ENCODE measurements at places on chromosomes 6 and 20.

DNA sequence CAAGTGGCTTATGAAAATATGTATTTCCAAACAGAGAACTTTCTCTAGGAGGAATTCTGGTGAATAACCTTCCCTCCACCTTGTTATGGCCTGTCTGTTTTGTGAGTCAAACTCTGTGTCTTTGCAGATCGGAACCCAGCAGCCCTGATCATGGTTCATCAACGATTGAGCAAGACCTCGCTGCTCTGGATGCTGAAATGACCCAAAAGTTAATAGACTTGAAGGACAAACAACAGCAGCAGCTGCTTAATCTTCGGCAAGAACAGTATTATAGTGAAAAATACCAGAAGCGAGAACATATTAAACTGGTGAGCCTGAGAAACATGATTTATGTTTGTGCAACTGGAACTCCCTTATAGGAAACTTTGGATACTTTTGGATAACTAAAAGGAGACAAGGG is 294.5 kb upstream of the PLCB4 start:
- DNase-seq = no peak

- no peak for DNase-seq
These were observed 37.4 kb downstream of the IL22RA2 start for GRCh38 chr6:137136065-137136464.

DNA sequence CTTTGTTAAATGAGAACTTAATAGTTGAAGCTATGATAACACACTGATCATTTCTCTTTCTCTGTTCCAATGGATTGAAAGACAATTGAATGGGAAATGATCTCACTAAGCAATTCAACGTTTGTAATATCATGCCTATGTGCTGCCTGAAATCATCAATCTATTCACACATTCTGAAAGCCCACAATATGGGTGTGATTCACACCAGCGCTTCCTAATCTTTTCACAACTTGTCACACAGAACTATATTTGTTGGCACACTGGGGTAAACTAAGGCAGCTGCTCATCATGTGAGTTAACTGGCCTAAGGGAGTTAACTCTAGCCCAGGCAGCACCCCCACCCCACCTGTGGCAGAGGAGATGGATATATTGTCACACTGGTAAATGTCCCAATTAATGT is 37.1 kb upstream of the UTRN start:
- DNase-seq = no peak

DNA sequence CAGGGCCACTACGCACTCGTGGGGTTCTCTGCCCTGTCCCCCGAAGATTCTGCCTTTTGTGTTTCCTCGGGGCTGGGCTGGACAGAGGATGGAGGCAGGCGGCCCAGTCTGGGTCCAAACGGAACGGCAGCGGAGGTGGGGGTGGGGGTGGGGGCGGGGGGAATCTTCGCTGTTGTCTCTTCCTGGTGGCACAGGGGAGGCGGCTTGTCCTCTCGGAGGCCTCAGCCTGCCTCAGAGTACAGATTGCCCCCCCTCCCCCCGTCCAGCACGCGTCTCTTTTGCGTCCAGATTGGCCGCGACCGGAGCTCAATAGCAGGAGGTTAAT is 1.4 kb upstream of the INSM1 start:
- DNase-seq = no peak

- DNase-seq = no peak
These were observed 228.2 kb upstream of the SUPT3H start for GRCh38 chr6:45605971-45606370.

- no peak for DNase-seq
These were observed 1.5 kb downstream of the MAFB start for GRCh38 chr20:40687384-40688128.

DNA sequence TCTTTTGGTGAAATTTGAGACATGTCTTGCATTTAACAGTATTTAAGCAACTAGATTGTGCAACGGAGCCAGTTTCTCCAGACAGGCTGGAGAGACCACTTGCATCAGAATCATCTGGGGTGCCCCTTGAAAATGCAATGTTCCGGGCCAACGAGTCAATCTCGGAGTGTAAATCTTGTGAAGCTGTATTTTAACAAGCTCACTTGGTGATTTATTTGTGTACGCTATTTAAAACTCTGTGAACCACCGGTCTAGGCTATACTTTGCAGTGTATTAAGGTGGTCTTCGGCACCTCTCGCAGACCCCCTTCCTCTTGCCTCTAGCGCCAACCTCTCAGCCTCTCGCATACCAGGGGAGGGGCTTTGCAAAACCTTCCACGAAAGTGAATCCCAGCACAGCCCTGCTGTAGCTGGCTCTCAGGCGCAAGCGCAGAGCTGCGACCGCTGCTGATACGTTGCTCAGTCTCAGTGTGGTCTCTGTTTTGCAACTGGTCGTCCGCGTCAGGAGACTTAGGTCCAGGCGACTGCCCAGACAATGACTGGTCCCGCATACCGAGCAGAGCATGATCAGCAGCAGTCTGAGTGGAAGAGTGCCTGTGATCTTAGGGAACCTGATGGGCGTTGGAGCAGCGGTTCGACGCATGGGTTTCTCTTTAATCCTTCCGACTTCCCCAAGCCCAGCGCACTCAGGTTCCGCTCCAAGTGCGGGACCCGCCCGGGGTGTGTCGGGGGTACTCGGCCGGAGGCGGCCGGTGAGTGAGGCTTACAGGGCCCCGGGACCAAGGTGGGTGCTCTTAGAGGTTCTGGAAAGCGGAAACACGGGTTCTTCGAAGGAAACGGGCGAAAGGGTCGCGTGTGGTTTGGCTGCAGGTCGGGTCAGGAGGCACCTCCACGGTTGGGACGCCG is at the start of gene ZNF391:
Gene ZNF391 (plus strand): TSS at position 467 of the 905 bp plus-strand sequence. CDS start 11,612 bp downstream, outside the sequence.
- DNase-seq = peak; percentile 57

GRCh38 chr20:57693670-57694329 is 16.0 kb downstream of the PMEPA1 start:
- DNase-seq = no peak

GRCh38 chr6:110180228-110181008 is at the start of gene CDC40:
CDC40 (plus strand) TSS chr6:110180427; CDS start chr6:110180445, 18 bp downstream.
- DNase-seq = peak; percentile 10

DNA sequence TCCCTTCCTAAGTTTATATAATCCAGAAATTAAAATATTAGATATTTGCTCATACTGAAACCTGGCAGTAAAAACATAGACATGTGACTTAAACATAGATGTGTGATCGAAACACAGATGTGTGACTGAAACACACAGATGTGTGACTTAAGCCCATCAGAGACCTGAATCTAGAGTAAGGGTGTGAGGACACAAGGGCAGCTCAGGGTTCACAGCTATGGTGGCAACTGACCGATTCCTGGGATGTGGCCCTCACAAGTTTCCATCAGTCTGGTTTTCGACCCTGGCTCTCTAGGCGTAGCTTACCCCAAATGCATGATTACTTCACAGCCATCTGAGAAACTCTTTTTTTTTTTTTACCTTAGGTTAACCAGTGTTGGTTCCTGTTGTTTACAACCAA is 137.0 kb downstream of the NRN1 start:
- no peak for DNase-seq

- no peak for DNase-seq
These were observed 16.9 kb upstream of the FANCE start for GRCh38 chr6:35435074-35435837.

GRCh38 chr20:58389324-58389967 is 417 bp downstream of the VAPB start:
- peak; percentile 7 for DNase-seq

DNA sequence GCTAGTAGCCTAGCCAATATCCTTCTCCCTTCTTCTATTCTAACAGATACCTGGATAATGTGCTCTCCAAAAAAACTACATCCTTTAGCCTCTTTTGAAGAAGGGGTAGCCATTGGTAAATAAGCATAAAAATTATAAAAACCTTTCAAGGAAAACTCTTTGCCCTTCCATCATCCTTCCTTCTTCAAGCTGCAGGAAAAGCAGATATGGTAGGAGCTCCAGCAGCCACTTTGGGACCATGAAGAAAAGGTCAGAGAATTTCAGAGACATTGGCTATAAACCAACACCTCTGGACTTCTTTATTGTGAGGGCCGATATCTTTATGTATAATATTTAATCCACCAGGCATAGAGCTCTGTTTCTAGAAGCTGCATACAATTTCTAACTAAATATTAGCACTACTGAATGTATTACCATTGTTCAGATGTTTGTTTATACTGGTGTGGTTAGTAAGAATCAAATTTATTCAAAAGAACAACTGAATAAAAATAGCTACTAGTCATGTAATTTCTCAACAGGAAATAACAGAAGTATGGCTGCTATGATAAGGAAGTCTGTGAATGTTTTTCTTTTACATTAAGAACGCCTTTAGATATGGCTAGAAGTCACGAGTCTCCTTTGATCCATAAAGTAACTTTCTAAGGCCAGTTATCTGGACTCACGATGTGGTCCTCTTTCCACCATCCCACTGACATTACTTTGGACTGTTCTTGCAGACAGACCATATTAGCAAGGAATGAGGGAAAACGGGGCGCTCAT is 32.2 kb downstream of the MYLK4 start:
- no peak for DNase-seq
